ENCODE measurements at places on chromosomes 12 and 14.

GRCh38 chr12:65276916-65277530, 1.5 kb upstream of the MSRB3 start:
- no peak for DNase-seq

- DNase-seq, result no peak
Observed at GRCh38 chr12:113104953-113105510, 30.5 kb downstream of the RASAL1 start.

GRCh38 chr12:123268850-123269249, 2.8 kb downstream of the CDK2AP1 start:
- no peak for DNase-seq

DNA sequence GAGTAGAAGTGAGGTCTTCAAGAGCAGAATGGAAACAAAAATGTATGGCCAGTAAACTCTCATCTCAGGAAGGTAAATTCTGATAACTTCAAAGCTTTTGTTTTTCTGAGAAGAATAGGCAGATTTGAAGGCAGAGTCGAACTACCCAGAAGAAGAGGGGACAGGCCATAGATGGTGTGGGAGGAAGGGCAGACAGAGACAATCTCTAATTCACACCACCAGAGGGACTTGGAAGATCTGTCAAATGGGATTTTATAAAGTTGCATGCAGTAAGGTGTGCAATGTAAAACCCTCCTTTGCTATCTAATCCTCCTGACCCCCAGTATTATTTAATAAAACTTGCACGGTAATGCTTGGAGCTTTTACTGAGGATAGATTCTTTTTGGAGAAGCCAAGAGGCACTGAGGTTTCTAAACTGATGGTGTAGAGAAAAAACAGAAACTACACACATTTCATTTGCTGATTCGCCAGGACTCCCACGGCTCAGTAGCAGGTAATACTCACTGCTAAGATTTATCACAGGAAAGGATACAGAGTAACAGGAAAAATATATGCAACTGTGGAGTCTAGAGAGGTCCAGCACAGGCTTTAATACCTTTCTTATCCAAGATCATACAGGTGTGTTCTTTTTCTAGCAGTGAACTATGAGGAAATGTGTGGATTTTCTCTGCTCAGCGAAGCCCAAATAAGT, 18.3 kb downstream of the SLC38A2 start:
- no peak for DNase-seq

GRCh38 chr12:117816-118345, 51.3 kb downstream of the IQSEC3 start:
- DNase-seq, result no peak

DNA sequence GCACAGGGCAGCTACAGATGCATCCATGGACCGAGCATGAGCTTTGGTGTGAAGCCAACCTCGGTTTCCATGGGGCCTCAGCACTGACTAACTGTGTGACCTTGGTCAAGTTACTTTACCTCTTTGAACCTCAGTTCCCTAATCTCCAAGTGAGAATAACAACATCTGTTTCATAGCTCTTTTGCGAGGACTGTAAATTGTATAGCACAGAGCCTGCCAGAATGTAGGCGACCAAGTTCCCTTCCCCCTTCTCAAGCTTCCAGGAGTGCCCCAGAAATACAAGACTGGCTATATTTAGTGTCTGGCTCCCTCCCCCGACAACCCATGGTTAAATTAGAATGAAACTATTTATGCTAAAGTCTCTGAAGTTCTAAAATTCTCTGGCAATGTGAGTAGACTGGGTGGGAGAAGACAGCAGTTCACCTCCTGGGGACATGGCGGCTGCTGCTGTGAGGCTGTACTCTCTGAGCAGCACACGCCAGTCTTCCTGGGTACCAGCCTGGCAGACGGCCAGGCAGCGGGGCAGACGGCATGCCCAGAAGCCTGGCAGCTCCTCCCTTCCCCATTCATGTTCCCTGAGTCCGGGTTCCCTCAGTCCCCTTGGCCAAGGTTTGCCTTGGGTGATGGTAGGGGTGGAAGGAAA, 22.0 kb upstream of the TMED10 start:
- no peak for DNase-seq

- DNase-seq, result no peak
Observed at GRCh38 chr12:128978067-128978466, 124.8 kb downstream of the GLT1D1 start.

GRCh38 chr12:100077367-100077766, 65.3 kb downstream of the BLTP3B start:
- no peak for DNase-seq

- no peak for DNase-seq
Observed at GRCh38 chr14:75827331-75827730, 154.5 kb downstream of the TGFB3 start.

DNA sequence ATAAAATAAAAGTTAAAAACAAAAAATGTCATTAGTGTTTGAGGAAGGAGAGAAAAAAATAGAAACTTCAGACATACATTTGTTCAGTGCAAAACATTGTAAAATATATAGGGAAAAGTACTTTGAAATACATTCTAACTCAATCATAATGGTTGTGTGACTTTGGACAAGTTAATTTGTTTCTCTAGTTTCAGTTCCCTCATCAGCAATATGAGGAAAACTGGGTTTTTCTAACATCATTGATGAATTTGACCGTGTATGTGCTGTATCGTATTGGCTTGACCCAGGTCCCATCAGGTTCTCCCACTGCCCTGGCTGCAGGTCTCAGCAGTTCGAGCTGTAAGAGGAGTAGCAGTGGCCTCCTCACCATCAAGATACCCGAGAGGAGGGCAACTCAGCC, 173.9 kb upstream of the ATF7IP start:
- DNase-seq, result no peak

DNA sequence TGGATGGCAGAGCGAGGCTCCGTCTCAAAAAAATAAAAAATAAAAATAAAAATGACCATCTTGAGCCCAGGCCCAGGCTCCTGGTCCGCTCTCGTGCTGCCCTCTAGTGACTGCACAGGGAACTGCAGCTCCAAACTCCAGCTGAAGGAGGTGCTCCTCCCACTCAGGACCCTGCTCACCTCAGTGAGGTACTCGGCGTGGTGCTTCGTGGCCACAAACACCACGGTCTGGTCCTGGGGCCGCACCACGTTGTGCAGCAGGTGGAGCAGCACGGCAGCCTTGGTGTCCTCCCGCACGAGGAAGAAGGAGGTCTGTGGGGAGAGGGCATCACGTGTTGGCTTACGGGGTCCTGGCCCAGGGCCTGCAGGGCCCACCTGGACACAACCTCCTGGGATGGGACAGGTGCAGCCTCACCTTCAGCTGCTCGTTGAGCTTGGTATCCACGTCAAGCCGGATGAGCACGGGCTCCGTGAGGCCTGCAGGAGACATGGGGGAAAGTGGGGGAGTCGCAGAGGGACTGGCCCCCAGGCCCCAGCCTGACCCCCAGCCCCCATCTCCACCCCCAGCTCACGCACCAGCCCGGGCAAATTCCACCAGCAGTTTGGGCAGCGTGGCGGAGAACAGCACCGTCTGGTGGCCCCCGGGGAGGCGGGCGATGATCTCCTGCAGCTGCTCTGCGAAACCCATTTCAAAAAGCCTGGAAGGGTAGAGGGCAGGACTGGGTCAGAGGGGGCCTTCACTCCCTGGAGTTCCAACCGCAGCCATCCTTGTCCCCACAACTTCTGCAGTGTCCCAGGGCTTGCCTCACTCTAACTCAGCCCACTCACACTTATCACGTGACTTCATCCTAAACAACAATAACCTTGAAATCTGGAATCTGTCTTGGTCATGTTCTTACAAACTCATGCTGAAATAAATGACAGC, 10.6 kb downstream of the DDX54 start:
- DNase-seq, result no peak

DNA sequence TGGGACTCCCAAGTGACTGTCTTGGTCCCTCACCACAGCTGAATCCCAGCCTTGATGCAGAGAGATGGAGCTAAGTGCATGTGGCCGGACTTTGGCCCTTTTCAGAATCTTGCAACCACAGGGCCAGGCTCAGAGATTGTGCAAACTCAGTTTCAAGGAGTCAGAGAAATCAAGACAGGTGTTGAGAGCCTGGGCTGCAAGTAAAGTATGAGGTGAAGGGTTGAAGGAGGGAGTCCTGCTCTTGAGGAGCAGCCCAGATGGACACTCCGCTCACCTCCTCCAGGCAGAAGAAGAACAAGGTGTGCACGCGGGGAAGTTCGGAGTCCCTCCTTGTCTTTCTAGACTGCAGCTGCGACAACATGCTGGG, 6.3 kb upstream of the BMP4 start:
- no peak for DNase-seq

GRCh38 chr12:120784804-120785203, 59.2 kb downstream of the ACADS start:
- no peak for DNase-seq

DNA sequence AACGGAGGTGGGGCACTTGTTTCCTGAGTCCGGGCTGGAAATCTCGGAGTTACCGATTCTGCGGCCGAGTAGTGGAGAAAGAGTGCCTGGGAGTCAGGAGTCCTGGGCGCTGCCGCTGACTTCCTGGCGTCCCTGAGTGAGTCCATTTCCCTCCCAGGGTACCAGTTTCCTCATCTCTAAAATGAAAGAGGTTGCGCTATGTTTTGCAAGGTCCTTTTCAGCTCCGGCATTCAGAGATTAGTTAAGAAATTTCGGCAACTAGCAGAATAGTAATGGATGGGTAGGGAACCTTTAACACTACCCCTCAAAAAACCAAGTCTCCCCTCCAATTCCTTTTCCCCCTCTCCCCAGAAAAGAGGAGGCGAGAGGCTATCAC, 724 bp downstream of the BLOC1S1 start:
- no peak for DNase-seq

DNA sequence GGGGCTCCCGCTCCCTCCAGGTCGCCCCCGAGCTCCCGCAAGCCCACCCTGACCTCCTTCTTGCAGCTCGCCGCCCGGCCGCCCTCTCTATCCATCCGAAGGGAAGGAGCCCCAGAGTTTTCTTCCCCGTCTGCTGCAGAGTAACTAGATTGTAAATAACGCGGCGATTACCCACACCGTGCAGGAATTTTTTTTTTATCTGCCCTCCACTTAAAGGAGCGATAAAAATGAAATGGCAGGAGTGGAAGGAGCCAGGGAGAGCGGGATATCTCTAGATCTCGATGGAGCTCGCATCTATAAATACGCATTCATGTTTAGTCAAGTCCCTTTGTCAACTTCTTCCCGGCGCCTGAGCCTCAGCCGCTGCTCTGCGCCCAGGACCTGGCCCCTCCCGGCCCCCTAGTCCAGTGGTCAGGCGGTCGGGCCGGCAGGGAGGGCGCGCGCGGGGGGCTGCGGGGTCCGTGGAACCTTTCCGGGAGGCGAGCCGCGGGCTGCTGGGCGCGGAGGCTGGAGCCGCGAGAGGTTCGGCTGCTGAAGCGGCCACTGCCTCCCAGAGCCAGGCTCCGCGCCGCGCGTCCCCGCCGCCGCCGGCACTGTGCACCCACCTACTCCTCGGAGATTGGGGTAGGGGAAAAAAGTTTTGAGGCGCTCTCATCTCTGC, 386.0 kb downstream of the BCAT1 start:
- DNase-seq, result no peak

DNA sequence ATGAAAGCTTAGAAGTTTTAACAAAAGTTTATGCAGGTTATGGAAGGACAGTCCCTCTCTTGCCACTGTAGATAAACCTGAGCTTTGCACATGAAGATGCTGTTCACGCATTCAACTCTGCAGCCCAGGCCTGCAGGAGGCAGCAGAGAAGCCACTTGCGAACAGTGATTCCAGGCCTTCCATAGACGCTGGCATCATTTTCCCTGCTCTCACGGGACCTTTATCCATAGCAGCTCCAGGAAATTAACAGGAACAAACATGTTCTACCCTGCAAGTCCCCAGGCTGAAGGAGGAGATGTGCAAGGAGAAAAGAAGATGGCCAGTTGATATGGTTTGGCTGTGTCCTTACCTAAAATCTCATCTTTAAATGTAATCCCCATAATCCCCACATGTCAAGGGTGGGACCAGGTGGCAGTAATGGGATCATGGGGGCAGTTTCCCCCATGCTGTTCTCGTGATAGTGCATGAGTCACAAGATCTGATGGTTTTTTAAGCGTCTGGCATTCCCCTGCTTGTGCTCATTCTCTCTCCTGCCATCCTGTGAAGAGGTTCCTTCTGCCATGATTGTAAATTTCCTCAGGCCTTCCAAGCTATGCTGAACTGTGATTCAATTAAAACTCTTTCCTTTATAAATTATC, 2.0 kb downstream of the ERP27 start:
- DNase-seq, result no peak

- no peak for DNase-seq
Observed at GRCh38 chr14:76550534-76550933, 174.6 kb downstream of the ESRRB start.

DNA sequence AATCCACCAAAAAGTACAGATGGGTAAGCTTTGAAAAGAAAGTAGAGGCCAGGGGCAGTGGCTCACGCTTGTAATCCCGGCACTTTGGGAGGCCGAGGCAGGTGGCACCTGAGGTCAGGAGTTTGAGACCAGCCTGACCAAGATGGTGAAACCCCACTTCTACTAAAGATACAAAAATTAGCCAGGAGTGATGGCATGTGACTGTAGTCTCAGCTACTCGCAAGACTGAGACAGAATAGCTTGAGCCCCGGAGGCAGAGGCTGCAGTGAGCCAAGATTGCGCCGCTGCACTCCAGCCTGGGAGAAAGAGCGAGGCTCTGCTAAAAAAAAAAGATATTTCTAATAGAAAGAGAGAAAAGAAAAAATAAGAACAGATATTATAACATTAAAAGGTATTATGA, 134.2 kb upstream of the SLCO1C1 start:
- DNase-seq, result no peak

DNA sequence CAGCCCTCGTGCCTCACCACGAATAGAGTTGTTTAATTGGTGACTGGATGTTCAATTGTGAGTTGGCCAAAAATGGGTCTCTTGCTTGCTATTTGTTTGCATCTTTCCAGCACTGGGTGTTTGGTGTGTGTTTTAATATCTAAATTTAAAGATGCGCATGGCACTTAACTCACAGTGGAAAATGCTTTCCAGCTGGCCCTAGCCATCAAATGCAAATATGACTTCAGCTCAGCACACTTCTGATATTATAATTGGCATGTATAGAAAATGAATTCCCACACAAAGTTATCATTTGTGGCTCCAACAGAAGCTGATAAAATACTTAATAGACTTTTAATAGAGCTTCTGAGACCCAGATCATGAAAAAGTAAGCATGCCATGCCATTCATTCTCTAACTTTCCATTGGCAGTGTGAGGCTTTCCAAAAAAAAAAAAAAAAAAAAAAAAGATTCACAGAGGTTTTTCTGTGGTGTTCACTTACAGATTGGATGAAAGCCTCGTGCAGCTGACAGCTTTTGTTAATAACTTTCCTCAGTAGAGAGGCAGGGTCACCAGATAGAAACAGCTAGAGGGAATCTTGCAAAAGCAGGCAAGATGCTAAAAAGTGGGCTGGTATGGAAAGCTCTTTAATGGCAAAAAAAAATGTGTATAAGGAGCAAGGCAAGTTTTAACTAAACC, 425.2 kb downstream of the GALC start:
- no peak for DNase-seq

GRCh38 chr14:91839749-91840148, 27.6 kb downstream of the TC2N start:
- DNase-seq, result no peak

DNA sequence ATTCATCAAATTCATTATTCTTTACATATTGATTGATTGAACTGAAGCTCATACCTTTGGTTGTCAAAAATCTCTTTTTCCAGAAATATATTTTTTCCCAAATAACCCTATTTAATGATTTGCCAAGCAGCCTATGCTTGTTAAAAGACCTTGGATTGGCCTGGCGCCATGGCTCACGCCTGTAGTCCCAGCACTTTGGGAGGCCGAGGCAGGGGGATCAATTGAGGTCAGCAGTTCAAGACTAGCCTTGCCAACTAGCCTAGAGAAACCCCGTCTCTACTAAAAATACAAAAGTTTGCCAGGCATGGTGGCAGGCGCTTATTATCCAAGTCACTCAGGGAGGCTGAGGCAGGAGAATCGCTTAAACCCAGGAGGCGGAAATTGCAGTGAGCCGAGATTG, 165.1 kb upstream of the MGAT4C start:
- DNase-seq, result no peak

Data from NCI-H187 treated with DMSO at 0.1 percent for 48 hours (cell line).